ENCODE measurements at places on chromosomes 2 and 18.

DNA sequence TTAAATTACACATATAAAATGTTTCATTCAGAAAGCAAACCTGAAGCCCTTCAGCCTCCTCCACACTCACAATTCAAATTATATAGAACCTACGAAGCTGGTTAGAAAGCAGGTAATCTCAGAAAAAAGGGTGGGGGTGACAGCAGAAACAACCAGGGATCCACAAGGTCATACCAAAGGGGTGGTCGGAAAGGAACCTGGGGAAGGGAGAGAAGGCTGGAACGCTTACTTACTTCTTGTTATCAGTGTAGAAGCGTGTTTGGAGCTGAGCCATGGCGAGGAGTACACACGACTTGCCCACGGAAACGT lies 316 bp downstream of the WDR12 start:
- ATAC-seq, result no peak
- H3K27me3 ChIP-seq, result no peaks in the 10 kb centered on the region

DNA sequence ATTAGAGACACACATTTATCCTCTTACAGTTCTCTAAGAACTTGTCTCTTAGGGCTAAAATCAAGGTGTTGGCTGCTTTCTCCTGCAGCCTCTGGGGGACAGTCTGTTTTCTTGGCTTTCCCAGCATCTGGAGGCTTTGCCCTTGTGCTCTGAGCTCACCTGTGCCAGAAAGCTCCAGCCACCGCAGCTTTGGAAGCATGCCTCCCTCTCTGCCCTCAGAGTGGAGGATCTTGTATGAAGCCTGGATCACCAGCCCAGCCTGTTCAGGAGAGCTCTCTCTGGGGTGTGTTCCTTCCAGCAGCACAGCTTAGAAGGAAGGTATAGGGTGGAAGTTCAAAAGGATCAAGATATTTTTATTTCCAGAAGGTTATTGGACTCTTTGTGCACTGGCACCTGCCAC lies 53.1 kb upstream of the TPO start:
- ATAC-seq, result no peak
- no peak overlapping the region for H3K27ac ChIP-seq

DNA sequence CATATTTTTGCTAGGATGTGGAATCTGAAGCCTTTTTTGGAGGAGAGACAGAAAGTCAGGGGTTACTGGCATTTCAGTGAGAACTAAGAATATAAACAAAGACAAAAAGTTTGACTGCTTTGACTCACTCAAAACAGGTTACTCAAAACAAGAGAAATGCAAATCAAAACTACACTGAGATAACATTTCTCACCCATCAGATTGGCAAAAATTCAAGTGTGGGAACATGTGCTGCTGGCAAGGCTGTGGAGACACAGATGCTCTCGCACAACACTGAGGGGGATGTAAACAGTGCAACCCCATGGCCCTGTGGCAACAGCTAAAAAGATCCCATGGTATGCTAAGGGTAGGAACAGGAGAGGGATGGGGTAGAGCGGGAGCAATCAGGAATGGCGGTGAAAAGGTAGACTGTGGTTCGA lies 86.6 kb downstream of the DTNB start:
- peaks cover 11% of the 10 kb centered on the region for H3K4me1 ChIP-seq
- peak; percentile 89 for ATAC-seq
- H3K4me3 ChIP-seq, result peak overlapping the region; percentile 59

DNA sequence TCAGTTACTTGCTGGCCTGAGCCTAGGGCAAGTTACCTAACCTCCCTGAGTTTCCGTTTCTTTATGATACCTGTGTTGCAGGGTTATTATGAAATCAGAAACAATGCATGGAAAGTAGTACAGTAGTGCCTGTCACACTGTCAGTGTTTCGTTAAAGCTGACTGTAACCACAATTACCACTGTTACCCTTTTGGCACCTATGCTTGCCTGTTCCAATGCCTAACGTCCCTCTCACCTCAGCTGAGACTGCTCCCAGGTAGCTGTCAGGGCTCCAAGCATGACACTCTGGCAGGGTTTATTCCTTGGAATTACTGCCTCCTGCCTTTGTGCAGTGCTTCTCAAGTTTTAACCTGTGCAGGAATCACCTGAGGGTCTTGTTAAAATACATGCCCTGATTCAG lies 135.2 kb upstream of the RBMS1 start:
- H3K4me3 ChIP-seq, result no peak overlapping the region
- H3K27me3 ChIP-seq, result peaks cover 5% of the 10 kb centered on the region
- H3K27ac ChIP-seq, result no peak overlapping the region
- no peaks in the 10 kb centered on the region for H3K36me3 ChIP-seq

GRCh38 chr2:37322368-37322767 lies 2.3 kb downstream of the PRKD3 start:
- peaks cover 34% of the 10 kb centered on the region for H3K36me3 ChIP-seq
- H3K27me3 ChIP-seq, result peaks cover 4% of the 10 kb centered on the region
- ATAC-seq, result no peak
- H3K27ac ChIP-seq, result no peak overlapping the region
- H3K4me3 ChIP-seq, result peak overlapping the region; percentile 86

DNA sequence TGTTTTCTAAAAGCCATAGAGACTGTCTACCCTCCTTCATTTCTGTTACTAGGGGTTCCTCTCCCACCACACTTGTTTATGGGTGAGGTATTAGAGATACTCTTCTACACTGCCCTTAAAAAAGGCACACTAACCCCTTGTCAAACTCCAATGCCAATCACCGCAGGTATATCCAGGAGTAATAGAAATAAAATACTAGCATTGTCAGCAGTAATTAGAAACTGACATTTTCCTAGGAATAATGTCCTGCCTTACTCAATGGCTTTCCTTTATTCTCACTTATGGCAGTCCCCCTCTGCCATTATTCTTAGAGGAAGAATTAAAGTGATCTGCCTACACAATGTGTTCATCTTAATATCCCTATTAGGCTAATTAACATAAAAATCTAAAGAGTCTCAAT lies 5.0 kb upstream of the BUB1 start:
- no peak overlapping the region for H3K27ac ChIP-seq
- peaks cover 6% of the 10 kb centered on the region for H3K36me3 ChIP-seq
- no peak for ATAC-seq
- H3K4me1 ChIP-seq, result peaks cover 5% of the 10 kb centered on the region
- H3K27me3 ChIP-seq, result no peaks in the 10 kb centered on the region
- H3K4me3 ChIP-seq, result no peak overlapping the region

- H3K27ac ChIP-seq, result no peak overlapping the region
- peaks cover 12% of the 10 kb centered on the region for H3K4me1 ChIP-seq
- no peaks in the 10 kb centered on the region for H3K36me3 ChIP-seq
- no peak overlapping the region for H3K4me3 ChIP-seq
- no peak for ATAC-seq
These were observed 221.8 kb downstream of the ANAPC1 start for GRCh38 chr2:111662039-111662770.

DNA sequence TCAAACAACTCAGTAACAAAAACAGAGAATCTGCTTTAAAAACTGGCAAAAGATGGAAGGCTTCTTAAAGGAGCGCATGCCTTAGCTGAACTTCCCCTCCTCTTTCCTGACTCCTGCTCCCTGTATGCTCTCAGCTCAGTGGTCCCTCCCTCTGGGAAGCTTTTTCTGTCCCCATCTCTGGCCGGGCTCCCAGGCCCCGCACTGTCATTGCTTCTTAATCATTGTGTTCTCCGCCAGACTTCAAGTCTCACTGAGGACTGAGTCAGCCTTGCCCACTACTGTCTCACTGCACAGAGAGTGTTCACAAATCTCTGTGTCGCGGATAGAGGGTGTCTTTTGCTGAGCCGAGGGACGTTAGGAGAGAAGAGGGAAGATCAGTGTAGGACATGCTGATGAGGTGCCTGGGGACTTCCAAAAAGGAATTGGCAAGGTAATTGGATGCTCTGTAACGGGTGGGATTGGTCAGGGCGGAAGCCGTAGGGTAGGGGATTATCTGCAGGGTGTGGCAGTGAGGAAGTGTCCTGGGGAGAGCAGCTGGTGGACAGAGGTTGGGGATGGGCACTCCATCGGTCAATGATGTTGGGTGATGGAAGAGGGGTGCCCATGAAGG lies 16.2 kb downstream of the TOGARAM2 start:
- H3K36me3 ChIP-seq, result no peaks in the 10 kb centered on the region
- no peaks in the 10 kb centered on the region for H3K27me3 ChIP-seq
- no peak overlapping the region for H3K4me3 ChIP-seq
- H3K4me1 ChIP-seq, result peaks cover 14% of the 10 kb centered on the region
- ATAC-seq, result no peak

- no peak overlapping the region for H3K27ac ChIP-seq
- ATAC-seq, result no peak
- H3K27me3 ChIP-seq, result peaks cover 3% of the 10 kb centered on the region
- H3K4me3 ChIP-seq, result no peak overlapping the region
These were observed 452.1 kb downstream of the TMX3 start for GRCh38 chr18:68262690-68263294.

DNA sequence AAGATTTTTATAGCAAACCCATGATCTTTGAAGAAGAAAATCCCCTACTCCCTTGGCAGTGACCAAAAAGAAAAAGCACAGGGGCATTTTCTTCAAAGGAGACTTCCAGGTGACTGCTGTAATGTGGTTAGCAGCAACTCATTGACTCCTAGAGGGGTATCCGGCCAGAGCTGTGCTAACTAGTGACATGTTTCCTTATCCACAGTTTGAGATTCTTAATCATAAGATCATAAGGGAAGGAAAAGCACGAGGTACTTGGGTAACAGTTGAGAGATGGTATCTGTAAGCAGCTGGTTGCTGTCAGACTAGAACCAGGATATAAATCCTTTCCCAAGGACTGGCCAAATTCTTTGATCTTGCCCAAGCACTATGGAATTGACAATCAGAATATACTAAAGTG lies 124.7 kb downstream of the MREG start:
- no peaks in the 10 kb centered on the region for H3K36me3 ChIP-seq
- no peak for ATAC-seq
- H3K27me3 ChIP-seq, result peaks cover 8% of the 10 kb centered on the region
- no peak overlapping the region for H3K4me3 ChIP-seq

- no peak overlapping the region for H3K4me3 ChIP-seq
- H3K27me3 ChIP-seq, result no peaks in the 10 kb centered on the region
- peaks cover 7% of the 10 kb centered on the region for H3K36me3 ChIP-seq
- peaks cover 64% of the 10 kb centered on the region for H3K4me1 ChIP-seq
These were observed 14.6 kb downstream of the TLK1 start for GRCh38 chr2:171146071-171146470.

GRCh38 chr2:113791697-113792590 lies 35.5 kb upstream of the SLC35F5 start:
- H3K27ac ChIP-seq, result peak overlapping the region; percentile 86
- no peaks in the 10 kb centered on the region for H3K36me3 ChIP-seq
- peak; percentile 91 for ATAC-seq
- H3K27me3 ChIP-seq, result peaks cover 5% of the 10 kb centered on the region
- H3K4me1 ChIP-seq, result peaks cover 8% of the 10 kb centered on the region

DNA sequence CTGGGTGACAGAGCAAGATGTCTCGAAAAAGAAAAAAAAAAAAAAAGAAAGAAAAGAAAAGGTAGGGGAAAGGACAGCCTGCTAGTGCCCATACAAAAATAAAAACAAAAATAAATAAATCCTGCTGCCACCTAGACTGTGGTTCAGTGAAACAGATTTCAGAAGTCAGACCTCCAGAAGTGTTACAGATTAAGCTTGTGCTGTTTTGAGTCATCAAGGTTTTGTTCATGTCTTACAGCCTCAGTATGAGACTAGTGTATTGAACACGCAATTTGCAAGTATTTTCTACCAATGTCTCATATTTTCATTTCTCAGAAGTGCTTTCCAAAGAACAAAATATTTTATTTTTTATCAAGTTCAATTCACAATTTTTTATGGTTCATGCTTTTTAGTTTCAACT lies 720.4 kb upstream of the GYPC start:
- H3K4me1 ChIP-seq, result no peaks in the 10 kb centered on the region
- H3K4me3 ChIP-seq, result no peak overlapping the region
- no peaks in the 10 kb centered on the region for H3K36me3 ChIP-seq
- H3K27me3 ChIP-seq, result no peaks in the 10 kb centered on the region

- no peaks in the 10 kb centered on the region for H3K4me1 ChIP-seq
- H3K27me3 ChIP-seq, result peaks cover 16% of the 10 kb centered on the region
- ATAC-seq, result no peak
- no peak overlapping the region for H3K4me3 ChIP-seq
- H3K27ac ChIP-seq, result no peak overlapping the region
These were observed 153.1 kb downstream of the FMNL2 start for GRCh38 chr2:152488075-152488474.

- no peaks in the 10 kb centered on the region for H3K36me3 ChIP-seq
- H3K27ac ChIP-seq, result no peak overlapping the region
- H3K4me1 ChIP-seq, result no peaks in the 10 kb centered on the region
- H3K27me3 ChIP-seq, result peaks cover 8% of the 10 kb centered on the region
- no peak for ATAC-seq
These were observed 29.1 kb downstream of the DRC1 start for GRCh38 chr2:26430826-26431225.

DNA sequence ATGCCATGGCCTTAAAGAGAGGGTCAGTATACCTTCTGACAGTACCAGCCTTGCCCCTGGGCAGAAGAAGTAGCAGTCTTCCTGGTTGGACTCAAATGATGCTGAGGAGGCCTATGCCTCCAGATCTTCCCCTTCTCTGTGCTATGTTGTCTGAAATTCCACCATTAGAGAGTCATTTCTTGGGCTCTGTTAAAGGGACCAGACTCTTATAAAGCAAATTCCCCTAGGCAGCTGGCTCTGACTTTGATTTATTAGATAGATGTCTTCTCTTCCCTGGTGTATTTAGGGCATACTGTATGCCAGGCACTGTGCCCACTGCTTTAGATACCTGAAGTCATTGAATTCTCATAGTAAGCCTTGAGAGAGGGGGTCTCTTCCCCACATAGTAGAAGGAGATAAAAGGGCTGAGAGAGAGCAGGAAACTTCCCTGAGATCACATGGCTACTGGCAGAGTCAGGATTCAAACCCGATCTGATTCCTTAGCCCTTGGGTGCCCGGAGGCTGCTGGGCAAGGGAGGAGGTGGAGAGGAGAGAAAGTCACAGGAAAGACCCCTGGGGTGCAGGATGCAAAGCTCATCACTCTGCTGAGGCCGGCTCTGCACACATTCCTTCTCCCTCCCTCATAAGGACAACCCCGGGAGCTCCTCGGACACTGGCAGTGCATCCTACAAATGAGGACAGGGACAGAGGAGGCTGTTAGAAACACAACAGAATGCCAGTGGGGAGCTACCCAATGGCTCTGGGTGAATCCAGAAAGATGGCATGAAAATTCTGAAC lies 23.0 kb downstream of the COPS9 start:
- H3K4me1 ChIP-seq, result no peaks in the 10 kb centered on the region
- ATAC-seq, result no peak
- H3K27ac ChIP-seq, result no peak overlapping the region
- H3K27me3 ChIP-seq, result peaks cover 47% of the 10 kb centered on the region
- H3K4me3 ChIP-seq, result no peak overlapping the region

- no peaks in the 10 kb centered on the region for H3K36me3 ChIP-seq
- H3K27ac ChIP-seq, result no peak overlapping the region
- no peaks in the 10 kb centered on the region for H3K4me1 ChIP-seq
- ATAC-seq, result no peak
- no peak overlapping the region for H3K4me3 ChIP-seq
These were observed 66.4 kb upstream of the PKDCC start for GRCh38 chr2:41981417-41981816.

DNA sequence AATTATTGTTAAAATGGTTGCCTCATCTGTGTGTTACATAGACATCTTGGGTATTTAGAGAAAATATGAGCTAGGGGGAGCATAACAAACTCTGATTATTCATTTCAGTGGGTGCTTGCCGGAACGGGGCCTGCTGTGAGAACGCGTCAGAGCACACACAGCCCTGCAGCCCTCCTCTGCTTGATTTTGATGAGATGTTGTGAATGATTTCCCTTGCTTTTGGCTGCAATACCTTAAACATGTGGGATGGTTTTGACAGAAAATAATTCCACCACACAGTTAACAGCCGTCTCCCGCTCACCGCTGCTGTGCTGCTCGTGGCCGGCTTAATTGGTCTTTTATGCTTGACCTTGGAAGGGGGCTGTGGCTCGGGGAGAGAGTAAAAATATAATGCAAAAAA lies 49.9 kb upstream of the TXNDC2 start:
- H3K27ac ChIP-seq, result no peak overlapping the region
- ATAC-seq, result no peak
- no peaks in the 10 kb centered on the region for H3K4me1 ChIP-seq
- peaks cover 36% of the 10 kb centered on the region for H3K27me3 ChIP-seq

All from activated T-helper 17 cell treated with anti-CD3 and anti-CD28 coated beads, Interleukin-2, amount 50 U/mL, for 72 hours (primary cell).